Cerebellar nuclear complex (tissue), 1 donor: ENCODE measurements at places on chromosomes 11 and 22.

- no peak for DNase-seq
These were observed 106.0 kb downstream of the ADAMTS15 start for GRCh38 chr11:130554241-130555055.

DNA sequence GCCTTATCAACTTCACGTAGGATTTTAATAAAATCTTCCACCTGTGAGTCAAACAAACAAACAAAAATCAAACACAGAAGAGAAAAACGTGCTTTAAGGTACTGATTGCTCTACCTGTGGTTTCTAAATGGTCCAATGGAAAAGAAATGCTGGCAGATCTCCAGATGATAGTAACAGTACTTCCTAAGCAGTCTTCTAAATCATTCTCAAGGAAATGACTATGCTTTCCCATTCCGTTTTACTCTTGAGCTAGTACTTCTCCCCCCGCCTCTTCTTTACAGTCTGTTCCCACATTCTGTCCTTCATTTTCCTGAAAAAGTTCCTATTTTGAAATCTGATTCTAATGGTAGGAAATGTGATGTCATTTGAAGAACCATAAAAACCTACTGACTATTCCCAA, 25.4 kb downstream of the SAAL1 start:
- no peak for DNase-seq

- DNase-seq = no peak
These were observed 2.4 kb upstream of the SCGB2A2 start for GRCh38 chr11:62267576-62267975.

DNA sequence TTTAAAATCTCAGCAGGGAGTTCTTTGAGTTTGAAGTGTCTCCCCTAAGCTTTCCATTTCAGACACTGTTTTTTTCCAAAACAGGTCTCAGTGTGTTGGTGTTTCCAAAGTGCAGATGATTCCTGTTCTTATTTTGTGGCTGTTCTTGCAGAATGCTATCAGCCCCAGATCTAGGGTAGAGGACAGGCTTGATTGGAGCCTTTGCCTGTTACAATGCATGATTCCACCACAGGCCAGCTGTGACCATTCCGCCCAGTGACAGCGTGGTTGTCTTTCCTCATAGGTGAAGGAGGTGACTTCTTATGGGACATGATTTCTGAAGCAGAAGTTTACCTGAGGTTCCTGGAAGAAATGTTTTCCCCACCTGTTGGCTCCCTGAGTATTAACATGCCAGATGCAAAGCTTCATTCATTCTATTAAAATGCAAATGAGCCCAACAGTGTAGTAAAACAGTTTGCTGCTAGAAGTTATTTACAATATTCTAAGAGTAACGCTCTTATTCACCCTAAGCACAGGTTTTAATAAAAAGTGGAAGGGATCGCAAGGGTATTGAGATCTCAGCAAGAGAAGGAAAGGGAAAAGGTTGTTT, 36.9 kb upstream of the BIRC3 start:
- no peak for DNase-seq

GRCh38 chr11:73734993-73735392, 25.9 kb downstream of the RAB6A start:
- no peak for DNase-seq

DNA sequence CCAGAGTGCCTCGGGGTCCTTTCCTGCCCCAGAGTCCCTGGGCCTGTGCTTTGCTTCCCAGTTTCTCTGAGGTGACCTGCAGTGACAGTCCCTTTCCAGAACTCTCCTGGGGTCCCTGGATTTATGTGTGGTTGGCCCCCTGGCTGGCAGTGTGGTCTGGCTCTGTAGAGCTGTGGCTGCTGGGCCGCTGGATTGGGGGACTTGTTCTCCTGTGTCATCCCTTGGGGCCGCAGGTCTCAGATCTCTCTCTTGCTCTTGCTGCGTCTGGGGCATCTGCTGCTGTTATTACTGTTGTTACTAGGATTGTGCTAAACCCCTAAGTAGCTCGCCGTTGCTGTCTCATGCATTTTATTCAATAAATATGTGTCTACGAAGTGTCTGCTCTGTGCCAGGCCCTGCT, 31.9 kb downstream of the FAM83F start:
- no peak for DNase-seq

- no peak for DNase-seq
These were observed 10.5 kb upstream of the RBFOX2 start for GRCh38 chr22:36039125-36039524.

- DNase-seq = no peak
These were observed 1.3 kb downstream of the HPS5 start for GRCh38 chr11:18320617-18321016.

- no peak for DNase-seq
These were observed 829.6 kb downstream of the KCNA4 start for GRCh38 chr11:29187215-29187614.

DNA sequence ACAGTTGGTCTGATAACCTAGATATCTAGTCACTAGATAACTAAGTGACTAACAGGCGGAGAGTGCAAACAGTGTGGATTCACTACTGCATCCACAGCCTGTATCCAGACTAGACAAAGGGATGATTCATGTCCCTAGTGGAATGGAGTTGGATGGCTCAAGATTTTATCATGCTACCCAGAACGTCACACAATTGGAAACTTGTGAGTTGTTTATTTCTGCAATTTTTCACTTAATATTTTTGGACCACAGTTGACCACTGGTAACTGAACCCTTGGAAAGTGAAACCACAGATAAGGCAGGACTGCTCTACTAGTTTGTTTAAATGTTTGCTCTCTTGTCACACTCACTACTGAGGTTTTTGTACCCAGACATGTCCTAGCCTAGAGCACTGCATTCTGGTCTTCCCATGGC, 76.0 kb downstream of the UBASH3B start:
- no peak for DNase-seq

- no peak for DNase-seq
These were observed 94.9 kb downstream of the SCN3B start for GRCh38 chr11:123559523-123559955.

DNA sequence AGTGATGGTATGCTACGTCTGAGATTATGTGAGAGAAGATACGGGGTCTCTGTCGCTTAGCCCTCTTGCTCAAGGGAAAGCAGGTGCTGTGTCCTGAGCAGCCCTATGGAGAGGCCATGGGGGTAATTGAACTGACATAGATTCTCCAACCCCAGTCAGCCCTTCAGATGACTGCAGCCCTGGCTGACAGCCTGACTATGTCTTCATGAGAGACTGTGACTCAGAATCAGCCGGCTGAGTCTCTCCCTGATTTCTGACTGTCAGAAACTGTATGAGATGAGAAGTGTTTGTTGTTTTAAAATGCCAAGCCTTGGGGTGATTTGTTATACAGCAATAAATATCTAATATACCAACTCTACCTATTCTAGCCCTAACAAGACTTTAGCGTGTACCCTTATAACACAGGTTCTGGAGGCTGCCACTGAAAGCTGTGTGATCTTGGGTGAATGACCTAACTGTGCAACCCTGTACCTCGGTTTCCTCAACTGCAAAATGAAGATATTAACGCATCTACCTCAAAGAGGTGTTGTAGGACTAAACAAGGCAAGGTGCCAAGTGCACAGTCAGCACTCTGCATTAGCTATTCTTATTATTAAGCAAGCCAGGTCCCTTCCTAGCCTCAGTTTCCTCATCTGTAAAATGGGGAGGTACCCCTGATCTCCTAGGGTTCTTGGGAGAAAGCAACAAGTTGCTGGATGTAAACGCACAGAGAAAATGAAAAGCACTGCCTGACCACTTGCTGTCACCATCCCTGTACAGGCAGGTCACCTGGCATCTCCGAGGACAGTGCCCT, 24.9 kb downstream of the SLC43A1 start:
- DNase-seq = no peak
